Parietal lobe (tissue), 2 donors: ENCODE measurements at places on chromosomes 12 and 14. TPM values are rescaled to one million over a fixed set of nuclear protein-coding genes. Genes with fewer than 3 reads are reported as not detected.

The SLC17A8 gene
- 0.63 TPM for total RNA-seq

The DACT1 gene
- total RNA-seq = 269 TPM

The BCDIN3D gene
- total RNA-seq = 7.2 TPM

The SERPINA4 gene
- not detected for total RNA-seq

The HHIPL1 gene
- 9.4 TPM for total RNA-seq

The LRRIQ1 gene
- total RNA-seq = 6.9 TPM

The ARMH4 gene
- 131 TPM for total RNA-seq

The SERPINA6 gene
- not detected for total RNA-seq

The RASSF9 gene
- 0.94 TPM for total RNA-seq

The PTPN6 gene
- 3.4 TPM for total RNA-seq

The CLEC2A gene
- total RNA-seq = not detected

The RESF1 gene
- 85.4 TPM for total RNA-seq

The A2M gene
- total RNA-seq = 48.8 TPM

The TRAF3 gene
- total RNA-seq = 25.7 TPM

The PMCH gene
- not detected for total RNA-seq

The MEG3 gene
- 389 TPM for total RNA-seq

The HAL gene
- not detected for total RNA-seq

The ISCA2 gene
- 24.7 TPM for total RNA-seq

The GMFB gene
- 165 TPM for total RNA-seq

The KRT3 gene
- not detected for total RNA-seq

The TTC9 gene
- total RNA-seq = 26.9 TPM

The CLEC2B gene
- 0.63 TPM for total RNA-seq

The GOLGA3 gene
- total RNA-seq = 64.2 TPM

The ATXN7L3B gene
- 67.6 TPM for total RNA-seq

The MYF6 gene
- total RNA-seq = not detected

The IPO8 gene
- 58.2 TPM for total RNA-seq

The MYH6 gene
- total RNA-seq = not detected

The MSRB3 gene
- 3.4 TPM for total RNA-seq

The KRT80 gene
- total RNA-seq = not detected

The PLA2G1B gene
- total RNA-seq = not detected

The CLEC6A gene
- not detected for total RNA-seq

The MANSC4 gene
- 0.63 TPM for total RNA-seq

The CIT gene
- total RNA-seq = 24.4 TPM

The NEUROD4 gene
- 4.4 TPM for total RNA-seq

The CPNE6 gene
- 27.2 TPM for total RNA-seq

The OR11H7 gene
- total RNA-seq = not detected

The CEBPE gene
- not detected for total RNA-seq

The DAO gene
- total RNA-seq = not detected

The ITGA7 gene
- 11.6 TPM for total RNA-seq

The RAB21 gene
- 15.7 TPM for total RNA-seq

The C12orf42 gene
- 0.94 TPM for total RNA-seq

The LRIG3 gene
- 19.1 TPM for total RNA-seq

The VIPAS39 gene
- 35.1 TPM for total RNA-seq

The RFX4 gene
- 9.4 TPM for total RNA-seq

The LIN7A gene
- total RNA-seq = 37.9 TPM

The CLSTN3 gene
- total RNA-seq = 79.2 TPM

The BCL11B gene
- total RNA-seq = 48.5 TPM

The NTS gene
- 12.2 TPM for total RNA-seq

The INHBC gene
- not detected for total RNA-seq

The KRT83 gene
- not detected for total RNA-seq

The STYK1 gene
- 4.7 TPM for total RNA-seq

The PLEKHD1 gene
- total RNA-seq = 0.31 TPM

The SMOC1 gene
- total RNA-seq = 27.2 TPM

The TEX52 gene
- not detected for total RNA-seq
